Mammary epithelial cell (primary cell): ENCODE measurements at places on chromosomes 16 and 17. TPM values are rescaled to one million over a fixed set of nuclear protein-coding genes. Genes with fewer than 3 reads are reported as not detected.

- no peak for DNase-seq
These were observed 3.4 kb downstream of the SOX8 start for GRCh38 chr16:984736-985636.

- no peak for DNase-seq
These were observed 214.9 kb upstream of the MON1B start for GRCh38 chr16:76976101-76976500.

Gene CUEDC1
- 1.8 TPM for total RNA-seq

Gene ACSM5
- not detected in 2 replicates for total RNA-seq
